ENCODE measurements at places on chromosomes 7 and 10.
A peak's percentile ranks its signal among the peaks of the same experiment; 100 is the strongest.

GRCh38 chr7:98763441-98763840, 106.4 kb downstream of the TMEM130 start:
- DNase-seq = no peak

DNA sequence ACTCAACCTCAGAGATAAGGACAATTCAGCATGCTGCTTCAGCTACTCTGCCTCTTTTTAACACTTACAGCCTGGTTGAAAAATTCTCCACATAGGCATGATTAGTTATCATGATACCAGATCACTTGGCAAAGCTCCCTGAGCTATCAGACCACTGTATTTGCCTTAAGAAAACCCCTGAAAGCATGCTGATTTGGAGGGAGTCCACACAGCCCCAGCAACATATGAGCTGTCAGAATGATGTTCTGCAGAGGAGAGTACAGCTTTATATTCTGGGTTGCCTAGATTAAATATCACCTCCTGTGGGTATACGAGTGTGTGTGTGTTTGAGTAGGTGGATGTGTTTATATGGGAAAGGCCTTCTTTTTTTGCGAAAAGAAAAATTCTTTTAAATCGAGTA, 170.2 kb upstream of the CHRM2 start:
- no peak for DNase-seq

DNA sequence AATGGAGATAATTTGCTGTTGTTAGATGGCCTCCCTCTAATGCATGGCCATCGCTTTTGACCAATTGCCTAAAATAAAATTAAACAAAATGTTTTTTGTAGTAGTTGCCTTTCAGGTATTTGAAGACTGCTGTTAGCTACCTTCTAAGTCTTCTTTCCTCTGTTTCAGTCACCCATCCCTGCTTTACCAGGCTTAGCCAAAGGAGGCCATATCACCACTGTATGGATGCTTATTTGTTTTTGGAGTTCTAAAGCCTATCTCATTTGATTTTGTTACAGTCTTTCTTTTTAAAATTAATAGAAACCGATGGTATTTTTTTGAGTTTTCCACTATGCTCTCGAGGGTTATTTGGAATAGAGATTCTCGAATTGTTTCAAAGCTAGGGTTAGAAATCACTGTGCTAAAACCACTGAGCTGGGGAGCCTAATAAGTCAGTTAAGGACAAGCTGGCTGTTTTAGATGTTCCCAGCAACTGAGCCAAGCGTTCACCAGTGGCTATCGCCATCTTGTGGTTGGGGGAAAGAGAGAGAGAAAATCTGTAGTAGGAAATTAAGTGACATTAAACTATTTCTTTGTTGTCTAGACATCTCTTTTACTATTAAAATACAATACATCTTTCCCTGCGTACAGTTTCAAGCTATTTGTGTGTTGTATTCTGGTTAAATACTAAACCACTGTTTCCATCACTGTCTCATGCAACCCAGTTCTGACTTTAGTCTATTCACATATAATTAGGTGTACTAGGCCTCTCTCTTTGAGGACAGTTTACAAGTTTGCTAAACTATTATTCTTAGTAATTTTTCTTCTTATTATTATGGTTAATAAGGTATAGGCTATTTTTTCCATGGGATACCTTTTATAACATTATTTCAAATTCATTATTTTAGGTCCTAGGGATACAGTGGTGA, 52.2 kb downstream of the GPR158 start:
- DNase-seq = no peak

DNA sequence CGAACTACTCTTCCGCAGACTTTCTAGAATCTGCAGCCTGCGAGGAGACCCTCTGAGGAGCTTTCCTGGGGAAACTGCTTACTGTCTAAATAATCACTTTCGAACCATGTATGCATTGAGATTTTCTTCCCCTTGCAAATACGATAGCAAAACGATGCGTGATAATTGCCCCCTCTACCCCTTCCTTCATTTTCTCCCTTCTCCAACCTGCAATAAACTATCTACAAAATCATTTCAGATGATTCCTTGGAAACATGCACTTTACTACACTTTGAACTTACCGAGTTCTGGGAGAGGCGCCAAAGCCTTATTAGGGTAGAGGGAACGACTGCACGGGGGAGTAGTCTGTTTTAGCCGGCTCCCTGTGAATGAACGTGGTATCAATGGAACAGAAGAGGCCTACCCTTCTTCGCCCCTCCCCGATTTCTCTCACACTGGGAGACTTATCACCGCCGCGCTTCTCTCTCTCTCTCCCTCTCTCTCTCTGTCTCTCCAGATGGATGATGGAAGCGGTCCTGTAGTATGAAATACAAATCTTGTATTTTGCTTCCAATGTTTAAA, at the start of gene FGFBP3:
Gene FGFBP3 (minus strand): TSS at position 370 of the 561 bp plus-strand sequence. CDS start 517 bp downstream, outside the sequence.
- DNase-seq = no peak

DNA sequence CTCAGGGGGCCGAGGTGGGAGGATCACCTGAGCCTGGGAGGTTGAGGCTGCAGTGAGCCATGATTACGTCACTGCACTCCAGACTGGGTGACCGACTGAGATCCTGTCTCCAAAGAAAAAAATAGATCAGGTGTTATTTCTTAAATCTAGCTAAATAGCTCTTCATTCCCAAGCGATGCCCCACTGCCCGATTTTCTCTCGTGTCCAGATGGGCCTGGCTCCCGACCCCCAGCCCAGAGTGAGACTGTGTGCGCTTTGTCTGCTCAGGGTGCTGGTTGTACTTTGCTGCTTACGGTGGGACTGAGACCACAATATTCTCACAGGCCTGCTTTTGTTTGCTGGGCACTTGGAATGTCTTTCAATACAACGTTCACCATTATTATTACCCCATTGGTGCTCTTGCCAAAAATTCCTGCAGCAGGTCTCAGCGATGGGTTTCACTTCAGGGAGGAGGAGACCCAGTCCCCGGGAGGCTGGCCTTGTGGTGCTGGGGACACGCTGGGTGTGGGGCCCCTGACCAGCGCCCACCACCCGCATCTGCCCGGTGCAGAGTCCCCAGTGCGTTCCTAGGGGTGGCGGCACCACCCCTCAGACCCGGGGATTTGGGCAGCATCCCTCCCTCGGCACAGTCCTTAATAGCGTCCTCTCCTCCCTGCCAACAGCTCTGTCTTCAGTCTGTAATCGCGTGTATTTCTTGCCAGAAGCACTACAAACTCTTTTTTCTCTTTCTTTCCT, 20.4 kb upstream of the DPYSL4 start:
- DNase-seq = no peak

- DNase-seq = no peak
Observed at GRCh38 chr10:58919927-58920654, 256.4 kb upstream of the PHYHIPL start.

- no peak for DNase-seq
Observed at GRCh38 chr10:124225467-124226270, 132.3 kb upstream of the CHST15 start.

GRCh38 chr7:21352540-21353387, 75.1 kb upstream of the SP4 start:
- DNase-seq = no peak

- no peak for DNase-seq
Observed at GRCh38 chr7:97770850-97771249, 39.0 kb downstream of the TAC1 start.

GRCh38 chr7:8433477-8434289, at the start of gene NXPH1:
Gene NXPH1, plus strand, starts transcription at chr7:8433609.
- no peak for DNase-seq

- DNase-seq = no peak
Observed at GRCh38 chr7:33937871-33938270, 32.5 kb downstream of the BMPER start.

GRCh38 chr7:157113607-157114006, 25.1 kb upstream of the UBE3C start:
- DNase-seq = no peak

- DNase-seq = no peak
Observed at GRCh38 chr7:80105701-80106408, 28.8 kb upstream of the GNAI1 start.

DNA sequence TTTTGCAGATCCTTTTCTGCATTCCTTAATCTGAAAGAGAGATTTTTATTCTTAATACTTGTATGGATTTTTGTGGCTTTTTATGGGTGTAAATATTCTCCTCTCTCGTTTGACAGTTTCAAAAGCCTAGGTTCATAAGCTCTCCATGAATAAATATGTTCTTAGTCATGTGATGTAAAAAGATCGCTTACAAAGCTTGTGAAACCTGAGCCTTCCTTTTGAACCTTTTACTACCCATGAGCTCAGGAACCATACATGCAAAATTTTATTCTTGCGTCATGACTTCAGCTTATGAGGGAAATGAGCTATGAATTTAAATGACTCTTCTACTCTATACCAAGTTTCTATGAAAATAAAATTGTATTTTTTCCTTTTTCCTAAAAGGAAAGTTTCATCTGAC, 98.7 kb downstream of the POLL start:
- DNase-seq = no peak

DNA sequence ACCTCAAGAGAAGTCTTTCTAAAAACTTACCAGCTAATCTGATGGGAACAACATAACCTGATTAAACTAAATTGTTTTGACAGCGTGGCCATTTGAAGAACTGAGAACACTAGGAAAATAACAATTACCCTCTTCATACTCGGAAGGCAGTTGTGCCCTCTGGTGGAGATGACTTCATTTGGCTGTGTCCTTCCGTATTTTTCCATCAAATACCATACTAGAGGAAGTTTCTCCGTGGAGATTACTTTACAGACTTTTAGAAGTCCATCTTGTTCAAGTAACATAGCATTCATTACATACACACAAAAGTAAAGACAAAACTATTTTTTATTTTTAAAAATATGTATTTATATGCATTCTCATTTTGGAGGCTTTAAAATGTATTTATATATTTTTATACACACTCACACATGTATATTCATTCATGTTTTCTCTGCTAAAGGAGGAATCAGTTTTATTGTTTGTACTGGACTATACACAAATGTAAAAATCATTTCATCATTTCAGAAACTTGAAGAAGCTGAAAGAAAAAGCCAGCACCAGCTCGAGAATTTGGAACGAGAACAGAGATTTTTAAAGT, 25.2 kb downstream of the SMNDC1 start:
- DNase-seq = no peak

DNA sequence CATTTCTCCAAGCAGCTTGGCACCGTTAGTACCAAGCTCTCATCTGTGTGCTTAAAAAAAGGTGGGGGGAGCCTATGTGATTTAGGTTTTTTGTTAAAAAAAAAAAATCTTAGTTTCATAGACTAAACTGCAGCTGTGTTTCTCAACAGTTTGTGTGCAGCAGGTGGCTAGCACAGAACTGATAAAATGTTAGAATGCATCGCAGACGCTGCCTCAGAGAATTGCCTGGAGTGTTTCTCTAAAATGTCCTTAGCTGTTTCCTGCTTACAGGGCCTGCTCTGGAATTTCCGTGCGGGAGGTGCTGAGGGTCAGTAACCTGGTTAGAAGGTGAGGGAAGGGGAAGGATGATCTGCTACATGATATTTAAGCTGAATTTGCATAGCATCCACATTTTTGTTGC, 268.9 kb downstream of the PLXDC2 start:
- DNase-seq = no peak

DNA sequence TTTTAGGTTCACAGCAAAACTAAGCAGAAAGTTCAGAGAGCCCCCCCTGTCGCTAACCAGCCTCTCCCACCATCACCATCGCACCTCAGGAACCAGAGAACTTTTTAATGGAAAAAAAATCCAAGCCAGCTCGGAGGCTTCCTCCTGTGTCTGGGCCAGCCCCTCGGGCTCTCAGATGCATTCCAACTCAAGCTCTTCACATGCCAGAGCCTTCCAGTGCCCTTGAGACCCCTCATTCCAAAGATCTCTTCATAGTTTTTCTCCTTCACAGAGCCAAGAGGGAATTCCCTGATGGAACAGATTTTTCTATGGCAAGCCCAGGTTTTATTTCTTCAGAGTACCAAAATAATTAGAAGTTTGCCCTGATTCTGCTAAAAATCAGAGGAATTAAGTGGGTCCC, 153.4 kb upstream of the LANCL2 start:
- no peak for DNase-seq

DNA sequence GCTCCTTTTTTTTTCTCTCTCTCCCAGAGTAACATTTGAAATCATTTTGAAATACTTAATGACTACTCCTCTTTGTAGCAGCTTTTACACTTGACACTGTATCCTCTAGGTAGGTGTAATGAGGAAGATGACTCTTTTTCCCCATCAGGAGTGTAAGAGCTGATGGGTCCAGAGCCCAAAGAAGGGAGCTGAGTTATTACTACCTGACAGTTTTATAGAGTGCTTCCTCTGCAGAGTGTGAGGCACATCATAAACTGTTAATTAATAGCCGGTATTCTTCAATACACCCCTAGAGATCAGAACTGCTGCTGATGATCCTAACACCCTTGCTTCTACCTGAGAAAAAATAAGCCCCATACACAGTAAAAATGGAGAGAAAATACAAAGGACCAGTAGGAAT, 279.8 kb upstream of the SEMA3A start:
- DNase-seq = no peak

GRCh38 chr10:30583778-30584415, 45.7 kb downstream of the LYZL2 start:
- peak; percentile 25 for DNase-seq

DNA sequence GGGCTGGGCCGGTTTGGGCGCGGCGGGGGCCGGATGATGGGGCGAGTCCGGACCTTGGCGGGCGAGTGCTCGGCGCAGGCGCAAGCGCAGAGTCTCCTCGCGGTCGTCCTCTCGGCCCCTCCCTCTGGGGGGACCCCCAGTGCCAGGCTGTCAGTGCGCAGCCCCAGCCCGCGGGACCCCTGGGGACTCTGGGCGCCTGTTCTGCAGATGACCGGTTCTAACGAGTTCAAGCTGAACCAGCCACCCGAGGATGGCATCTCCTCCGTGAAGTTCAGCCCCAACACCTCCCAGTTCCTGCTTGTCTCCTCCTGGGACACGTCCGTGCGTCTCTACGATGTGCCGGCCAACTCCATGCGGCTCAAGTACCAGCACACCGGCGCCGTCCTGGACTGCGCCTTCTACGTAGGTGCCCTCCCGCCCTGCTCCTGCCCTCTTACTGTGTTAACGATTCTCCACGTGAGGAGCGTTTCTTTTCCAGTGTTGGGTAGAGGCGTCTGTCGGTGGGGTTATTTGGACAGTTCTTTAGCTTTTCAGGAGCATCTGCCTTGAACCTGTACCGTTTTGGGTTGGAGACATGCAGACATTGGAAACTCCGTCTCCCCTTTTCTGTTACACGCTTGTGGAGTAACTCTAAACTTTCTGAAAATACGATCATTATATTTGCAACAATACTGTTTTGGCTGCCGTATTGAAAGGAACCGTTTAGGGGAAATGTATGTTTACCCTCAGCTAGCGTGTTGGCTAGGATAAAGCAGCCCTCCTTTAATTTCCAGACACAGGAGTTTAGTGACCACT, 706 bp downstream of the BUB3 start:
- no peak for DNase-seq
